ENCODE measurements at places on chromosomes 6 and 20. TPM values are rescaled to one million over a fixed set of nuclear protein-coding genes. Genes with fewer than 3 reads are reported as not detected.
A peak's percentile ranks its signal among the peaks of the same experiment; 100 is the strongest.

GRCh38 chr20:38650010-38650409 lies 48.4 kb downstream of the ARHGAP40 start:
- H3K27ac ChIP-seq = no peak overlapping the region
- peaks cover 25% of the 10 kb centered on the region for H3K27me3 ChIP-seq
- H3K4me3 ChIP-seq = no peak overlapping the region

DNA sequence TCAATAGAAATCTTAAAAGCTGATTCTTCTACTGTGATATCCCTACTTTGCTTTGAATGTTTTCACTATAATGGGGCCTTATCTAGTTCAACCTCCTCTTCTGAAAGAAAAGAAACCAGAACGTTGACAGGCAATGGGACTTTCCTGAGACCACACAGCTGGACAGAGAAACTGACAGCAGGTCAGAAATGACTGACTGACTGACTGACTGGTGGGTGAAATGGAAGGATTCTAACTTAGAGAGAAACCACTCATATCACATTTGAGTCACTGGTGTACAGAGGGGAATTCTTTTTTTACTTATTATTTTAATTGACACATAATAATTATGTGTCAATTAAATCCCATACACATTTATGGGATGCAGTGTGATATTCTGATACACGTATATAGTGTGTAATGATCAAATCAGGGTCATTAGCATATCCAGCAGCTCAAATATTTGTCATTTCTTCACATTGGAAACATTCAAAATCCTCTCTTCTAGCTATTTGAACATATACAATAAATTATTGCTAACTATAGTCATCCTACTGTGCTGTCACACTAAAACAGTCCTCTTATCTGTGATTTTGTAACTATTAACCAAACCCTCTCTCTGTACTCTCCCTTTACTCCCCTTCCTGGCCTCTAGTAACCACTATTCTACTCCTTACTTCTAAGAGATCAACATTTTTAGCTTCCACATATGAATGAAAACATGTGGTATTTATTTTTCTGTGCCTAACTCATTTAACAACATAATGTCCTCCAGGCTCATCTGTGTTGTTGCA lies 64.8 kb upstream of the NRSN1 start:
- no peaks in the 10 kb centered on the region for H3K36me3 ChIP-seq
- DNase-seq = no peak
- no peaks in the 10 kb centered on the region for H3K4me1 ChIP-seq
- H3K27me3 ChIP-seq = no peaks in the 10 kb centered on the region

DNA sequence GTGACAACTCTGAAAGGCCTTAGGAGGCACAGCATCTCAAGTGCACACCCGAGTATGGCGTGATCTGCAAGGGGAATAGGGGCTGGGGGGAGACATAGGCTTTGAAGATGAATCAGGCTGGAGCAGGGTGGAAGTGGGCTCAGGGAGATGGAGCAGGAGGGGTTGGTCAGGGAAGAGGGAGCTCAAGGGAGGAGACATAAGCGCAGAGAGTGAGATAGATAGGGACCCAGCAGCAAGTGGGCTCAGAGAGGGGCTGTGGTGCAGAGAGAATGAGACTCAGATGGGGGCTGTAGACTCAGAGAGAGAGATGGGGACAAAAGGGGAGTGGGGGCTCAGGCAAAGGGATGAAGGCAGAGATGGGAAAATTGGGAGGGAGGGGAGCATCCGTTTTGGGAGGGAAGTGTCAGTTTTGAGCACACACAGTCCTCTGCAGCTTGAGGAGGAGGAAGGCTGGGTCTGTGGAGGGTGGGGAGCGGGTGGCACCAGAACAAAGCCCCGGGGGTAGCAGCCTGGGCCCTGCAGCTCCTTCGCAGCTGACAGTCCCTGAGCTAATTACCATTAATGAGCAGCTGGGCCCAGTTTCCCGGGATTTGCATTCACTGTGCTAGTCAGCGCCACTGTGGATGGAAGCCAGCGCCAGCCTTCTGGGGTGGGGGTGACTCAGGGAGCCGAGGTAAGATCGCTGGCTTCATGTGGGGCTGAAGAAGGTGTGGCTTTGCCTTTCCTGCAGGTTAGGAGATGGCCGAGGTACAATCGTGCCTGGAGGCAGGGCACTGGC lies 18.7 kb downstream of the SRXN1 start:
- H3K4me3 ChIP-seq = no peak overlapping the region
- H3K27me3 ChIP-seq = peaks cover 6% of the 10 kb centered on the region
- no peak for DNase-seq
- no peaks in the 10 kb centered on the region for H3K36me3 ChIP-seq

GRCh38 chr6:28335040-28335563 lies 846 bp downstream of the ZSCAN31 start:
- H3K36me3 ChIP-seq = peaks cover 6% of the 10 kb centered on the region
- H3K4me1 ChIP-seq = no peaks in the 10 kb centered on the region
- H3K27me3 ChIP-seq = no peaks in the 10 kb centered on the region
- no peak for DNase-seq
- no peak overlapping the region for H3K4me3 ChIP-seq

DNA sequence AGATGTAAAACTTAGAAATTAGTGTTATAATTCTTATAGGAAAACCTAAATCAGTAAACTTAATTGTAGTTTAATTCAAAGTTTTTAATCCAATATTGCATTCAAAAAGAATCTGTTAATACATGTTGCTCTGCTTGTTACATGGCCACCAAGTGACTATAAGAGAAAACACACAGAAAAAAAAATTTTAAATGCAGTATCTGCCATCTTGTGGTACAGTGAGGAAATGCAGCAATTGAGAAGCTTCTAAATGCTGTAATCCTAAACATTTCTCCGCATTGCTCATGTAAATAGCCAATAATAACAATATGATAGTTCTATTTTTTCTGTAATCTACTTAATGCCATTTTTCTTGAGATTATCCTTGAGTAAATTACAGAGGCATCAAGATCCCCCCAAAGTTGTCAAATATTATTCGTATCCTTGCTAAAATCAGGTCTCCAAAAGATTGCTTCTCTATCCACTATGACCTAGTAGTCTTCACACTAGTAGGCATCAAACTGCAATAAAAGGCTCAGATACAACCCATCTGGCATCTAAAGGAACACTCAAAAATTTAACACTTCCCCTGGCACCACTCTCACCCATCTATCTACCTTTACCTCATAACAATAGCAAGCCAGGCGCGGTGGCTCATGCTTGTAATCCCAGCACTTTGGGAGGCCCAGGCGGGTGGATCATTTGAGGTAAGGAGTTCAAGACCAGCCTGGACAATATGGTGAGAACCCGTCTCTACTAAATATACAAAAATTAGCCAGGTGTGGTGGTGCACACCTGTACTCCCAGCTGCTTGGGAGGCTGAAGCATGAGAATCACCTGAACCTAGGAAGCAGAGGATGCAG lies 34.6 kb downstream of the HDAC2 start:
- peaks cover 20% of the 10 kb centered on the region for H3K36me3 ChIP-seq
- DNase-seq = peak; percentile 36
- H3K4me1 ChIP-seq = no peaks in the 10 kb centered on the region
- no peaks in the 10 kb centered on the region for H3K27me3 ChIP-seq

DNA sequence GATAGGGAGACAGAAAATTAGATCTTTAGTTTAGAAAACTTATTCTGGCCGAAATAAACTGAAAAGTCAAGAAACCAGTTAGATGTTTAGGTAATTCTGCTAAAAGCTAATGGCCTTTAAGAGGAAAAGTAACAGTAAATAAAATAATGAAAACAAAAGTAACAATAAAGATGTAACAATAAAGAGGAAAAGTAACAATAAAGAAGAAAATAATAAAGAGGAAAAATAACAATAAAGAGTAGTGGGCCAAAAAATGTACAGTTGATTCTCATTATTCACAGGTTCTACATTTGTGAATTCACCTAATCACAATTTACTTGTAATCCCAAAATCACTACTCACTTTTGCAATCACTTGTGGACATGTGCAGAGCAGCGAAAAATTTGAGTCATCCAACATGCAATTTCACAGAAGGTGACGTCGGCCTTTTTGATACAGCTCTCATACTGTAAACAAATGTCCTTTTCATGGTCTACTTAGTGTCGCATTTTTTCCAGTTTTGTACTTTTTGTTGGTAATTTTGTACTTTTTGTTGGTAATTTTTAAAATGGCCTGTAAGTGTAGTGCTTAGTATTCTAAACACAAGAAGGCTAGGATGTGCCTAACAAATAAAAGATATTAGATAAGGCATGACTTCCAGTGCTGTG lies 24.0 kb downstream of the HBS1L start:
- H3K27ac ChIP-seq = peak overlapping the region; percentile 11
- no peak overlapping the region for H3K4me3 ChIP-seq
- no peak for DNase-seq

The HLA-DRB5 gene
- 16.9 TPM for total RNA-seq

The RNF144B gene
- total RNA-seq = 0.73 TPM

The TBXT gene
- total RNA-seq = not detected

The NRSN1 gene
- total RNA-seq = not detected
